ENCODE measurements at places on chromosomes 1 and 21. TPM values are rescaled to one million over a fixed set of nuclear protein-coding genes. Genes with fewer than 3 reads are reported as not detected.

LRRC53 gene
- total RNA-seq: not detected

SLC5A3 gene
- 12.8 TPM for total RNA-seq

DNA sequence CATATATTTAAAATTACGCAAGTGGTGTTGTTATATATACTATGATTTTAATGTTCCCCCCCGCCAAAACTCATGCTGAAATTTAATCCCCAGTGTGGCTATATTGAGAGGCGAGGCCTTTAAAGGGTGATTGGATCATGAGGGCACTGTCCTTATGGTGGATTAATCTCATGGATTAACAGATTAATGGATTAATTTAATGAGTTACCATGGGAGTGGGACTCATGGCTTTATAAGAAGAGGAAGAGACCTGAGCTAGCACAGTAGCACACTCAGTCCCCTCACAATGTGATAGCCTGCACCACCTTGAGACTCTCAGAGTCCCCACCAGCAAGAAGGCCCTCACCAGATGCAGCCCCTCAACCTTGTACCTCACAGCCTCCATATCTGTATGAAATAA is 34.8 kb downstream of the C1orf198 start:
- no peak overlapping the region for H3K4me3 ChIP-seq
- H3K27me3 ChIP-seq: no peaks in the 10 kb centered on the region
- no peaks in the 10 kb centered on the region for H3K4me1 ChIP-seq
- H3K36me3 ChIP-seq: no peaks in the 10 kb centered on the region

- no peaks in the 10 kb centered on the region for H3K36me3 ChIP-seq
- H3K4me1 ChIP-seq: no peaks in the 10 kb centered on the region
- no peaks in the 10 kb centered on the region for H3K27me3 ChIP-seq
- H3K27ac ChIP-seq: no peak overlapping the region
- DNase-seq: no peak
- H3K4me3 ChIP-seq: no peak overlapping the region
Measured at GRCh38 chr1:41053316-41053715, 31.8 kb upstream of the SLFNL1 start.

GRCh38 chr21:40929833-40930232 is 82.9 kb upstream of the DSCAM start:
- no peak for DNase-seq
- H3K27ac ChIP-seq: no peak overlapping the region
- no peak overlapping the region for H3K4me3 ChIP-seq
- no peaks in the 10 kb centered on the region for H3K36me3 ChIP-seq
- no peaks in the 10 kb centered on the region for H3K27me3 ChIP-seq
- H3K4me1 ChIP-seq: no peaks in the 10 kb centered on the region

DNA sequence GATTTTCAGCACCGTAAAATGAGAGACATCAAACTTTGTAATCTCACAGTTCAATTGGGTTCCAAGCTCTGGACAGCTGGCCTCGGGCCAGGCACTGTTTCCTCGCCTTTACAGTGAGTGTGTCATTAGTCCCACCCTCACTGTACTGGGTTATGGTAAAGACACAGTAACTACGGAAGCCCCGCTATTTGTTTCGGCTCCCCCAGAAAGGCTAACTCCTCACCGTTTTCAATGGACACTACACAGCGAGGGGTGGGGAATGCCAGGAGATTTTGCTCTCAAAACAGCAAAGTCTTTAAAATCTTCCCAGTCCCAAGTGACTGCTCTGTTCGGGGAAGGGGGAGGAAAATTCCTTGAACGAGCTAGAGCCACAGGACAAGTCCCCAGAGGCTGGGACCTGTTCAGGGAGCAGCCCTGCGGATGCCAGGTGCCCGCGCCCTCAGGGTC is 757 bp upstream of the SPSB1 start:
- H3K27me3 ChIP-seq: no peaks in the 10 kb centered on the region
- H3K36me3 ChIP-seq: no peaks in the 10 kb centered on the region
- H3K4me3 ChIP-seq: peak overlapping the region; percentile 93
- DNase-seq: peak; percentile 72
- H3K27ac ChIP-seq: peak overlapping the region; percentile 86
- H3K4me1 ChIP-seq: peaks cover 34% of the 10 kb centered on the region

- no peaks in the 10 kb centered on the region for H3K27me3 ChIP-seq
- H3K27ac ChIP-seq: no peak overlapping the region
- no peak for DNase-seq
- H3K4me3 ChIP-seq: no peak overlapping the region
- peaks cover 100% of the 10 kb centered on the region for H3K36me3 ChIP-seq
Measured at GRCh38 chr21:46559291-46559983, 45.4 kb downstream of the S100B start.

All from psoas muscle (tissue), 8 donors.